Activated CD4-positive, alpha-beta memory T cell treated with anti-CD3 and anti-CD28 coated beads, Interleukin-2, amount 10 ng/mL, durations not matched to agents 7 days and 5 days (primary cell): ENCODE measurements at places on chromosomes 6 and 20. TPM values are rescaled to one million over a fixed set of nuclear protein-coding genes. Genes with fewer than 3 reads are reported as not detected.

GRCh38 chr6:134295953-134296553, 21.9 kb downstream of the SGK1 start:
- no peaks in the 10 kb centered on the region for H3K36me3 ChIP-seq
- no peaks in the 10 kb centered on the region for H3K27me3 ChIP-seq
- no peaks in the 10 kb centered on the region for H3K4me1 ChIP-seq

RBM12 gene
- total RNA-seq = 115 TPM

- no peaks in the 10 kb centered on the region for H3K27me3 ChIP-seq
- DNase-seq = no peak
- no peak overlapping the region for H3K27ac ChIP-seq
- no peak overlapping the region for H3K4me3 ChIP-seq
- H3K36me3 ChIP-seq = no peaks in the 10 kb centered on the region
These were observed 680.4 kb upstream of the MAP3K7 start for GRCh38 chr6:91267246-91267645.

VSTM2L gene
- total RNA-seq = 0.20 TPM

- H3K36me3 ChIP-seq = no peaks in the 10 kb centered on the region
- H3K27me3 ChIP-seq = peaks cover 7% of the 10 kb centered on the region
- H3K27ac ChIP-seq = no peak overlapping the region
- DNase-seq = no peak
- no peaks in the 10 kb centered on the region for H3K4me1 ChIP-seq
These were observed 81.1 kb upstream of the GPR6 start for GRCh38 chr6:109897025-109897424.

DNA sequence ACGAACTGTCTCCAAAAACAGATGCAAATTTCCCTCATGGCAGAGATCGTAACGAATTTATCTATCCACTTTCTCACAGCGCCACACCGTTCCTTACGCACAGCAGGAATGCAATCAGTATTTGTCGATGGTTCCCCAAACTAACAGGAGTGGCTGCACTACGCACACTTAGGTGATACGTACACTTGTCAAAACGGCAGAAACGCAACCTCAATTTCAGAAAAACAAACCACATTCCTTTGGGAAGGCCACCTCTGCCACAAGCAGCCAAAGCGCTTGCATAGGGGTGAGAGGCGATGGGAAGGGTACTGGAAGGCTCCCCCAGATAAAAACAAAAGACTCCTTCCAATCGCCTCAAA, 638 bp downstream of the MDN1 start:
- peak overlapping the region; percentile 89 for H3K27ac ChIP-seq
- no peak for DNase-seq
- no peaks in the 10 kb centered on the region for H3K27me3 ChIP-seq
- peaks cover 35% of the 10 kb centered on the region for H3K4me1 ChIP-seq

GRCh38 chr20:14838663-14839628, 501.5 kb upstream of the FLRT3 start:
- no peak overlapping the region for H3K4me3 ChIP-seq
- no peaks in the 10 kb centered on the region for H3K27me3 ChIP-seq
- no peaks in the 10 kb centered on the region for H3K36me3 ChIP-seq
- DNase-seq = no peak

RIMS1 gene
- not detected for total RNA-seq

FAM8A1 gene
- 14.1 TPM for total RNA-seq

SLC22A3 gene
- not detected for total RNA-seq

HCRTR2 gene
- not detected for total RNA-seq

- no peak for DNase-seq
- H3K27ac ChIP-seq = no peak overlapping the region
- H3K4me3 ChIP-seq = no peak overlapping the region
- H3K27me3 ChIP-seq = peaks cover 20% of the 10 kb centered on the region
These were observed 35.3 kb upstream of the APCDD1L start for GRCh38 chr20:58550275-58551059.

DNA sequence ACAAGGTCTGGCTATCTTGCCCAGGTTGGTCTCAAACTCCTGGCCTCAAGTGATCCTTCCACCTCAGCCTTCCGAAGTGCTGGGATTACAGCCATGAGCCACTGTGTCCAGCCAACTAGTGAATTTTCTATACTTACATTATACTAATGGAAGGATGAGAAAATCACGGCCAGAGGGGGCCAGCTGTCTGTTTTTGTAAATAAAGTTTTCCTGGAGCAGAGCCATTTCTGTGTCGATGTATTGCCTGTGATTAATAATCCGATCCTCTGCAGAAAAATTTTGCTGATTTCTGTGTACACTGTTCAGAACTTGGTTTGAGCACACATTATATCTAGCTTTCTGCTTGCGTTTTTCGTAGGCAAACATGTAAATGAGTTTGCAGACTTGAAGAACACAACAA, 28.8 kb downstream of the PTPRT start:
- no peaks in the 10 kb centered on the region for H3K4me1 ChIP-seq
- no peak for DNase-seq
- H3K27me3 ChIP-seq = no peaks in the 10 kb centered on the region
- H3K27ac ChIP-seq = no peak overlapping the region
- H3K4me3 ChIP-seq = no peak overlapping the region

DNA sequence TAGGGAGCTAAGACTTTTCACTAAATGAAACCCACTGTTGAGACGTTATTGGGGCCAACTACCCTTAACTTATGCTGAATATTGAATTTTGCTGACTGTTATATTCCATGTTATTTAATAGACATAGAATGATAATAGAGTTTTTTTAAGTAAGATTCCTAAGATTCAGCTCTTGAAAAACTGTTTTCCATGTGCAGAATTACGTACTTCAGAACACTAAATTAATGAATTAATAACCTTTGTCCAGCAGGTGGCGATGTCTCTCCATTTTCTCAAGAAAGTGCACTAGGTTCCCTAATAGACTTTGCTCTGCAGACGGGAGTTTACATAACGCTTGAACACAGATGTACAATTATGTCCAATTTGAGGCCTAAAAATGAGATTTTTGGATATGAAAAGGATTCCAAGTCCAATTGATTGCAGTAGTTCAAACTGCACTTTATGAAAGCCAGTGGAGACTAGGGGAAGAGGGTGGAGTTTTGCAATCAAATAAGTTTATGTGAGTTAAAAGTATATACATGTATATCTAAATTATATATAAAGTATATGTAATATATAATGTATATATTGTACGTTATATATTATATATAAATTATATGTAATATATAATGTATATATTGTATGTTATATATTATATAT, 282.1 kb downstream of the UST start:
- H3K27ac ChIP-seq = peak overlapping the region; percentile 71
- H3K36me3 ChIP-seq = peaks cover 23% of the 10 kb centered on the region
- H3K4me1 ChIP-seq = peaks cover 53% of the 10 kb centered on the region

DEFB124 gene
- not detected for total RNA-seq

GRCh38 chr20:9227896-9228615, 159.2 kb downstream of the PLCB4 start:
- DNase-seq = no peak
- H3K36me3 ChIP-seq = no peaks in the 10 kb centered on the region
- no peak overlapping the region for H3K27ac ChIP-seq
- H3K4me1 ChIP-seq = no peaks in the 10 kb centered on the region
- no peaks in the 10 kb centered on the region for H3K27me3 ChIP-seq

DNA sequence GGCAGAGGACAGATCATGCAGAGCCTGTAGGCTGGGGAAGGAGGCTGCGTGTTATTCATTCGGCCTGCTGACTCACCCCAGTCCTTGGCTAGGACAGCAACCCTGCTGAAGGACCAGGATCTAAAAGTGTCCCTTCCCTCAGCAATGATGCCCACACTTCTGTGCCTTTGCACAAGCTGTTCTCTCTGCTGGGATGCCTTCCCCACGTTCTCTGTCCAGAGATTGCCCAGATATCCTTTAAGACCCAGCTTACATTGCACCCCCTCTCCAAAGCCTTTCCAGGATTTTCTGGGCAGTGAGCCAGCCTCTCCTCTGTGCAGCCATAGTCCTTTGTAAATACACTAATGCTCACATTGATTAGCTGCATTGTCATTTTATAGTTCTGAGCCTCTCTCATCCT, 99.3 kb upstream of the CHD6 start:
- H3K27me3 ChIP-seq = peaks cover 6% of the 10 kb centered on the region
- no peaks in the 10 kb centered on the region for H3K4me1 ChIP-seq
- H3K27ac ChIP-seq = no peak overlapping the region
- no peaks in the 10 kb centered on the region for H3K36me3 ChIP-seq
- no peak overlapping the region for H3K4me3 ChIP-seq
- no peak for DNase-seq

LRRN4 gene
- not detected for total RNA-seq

- no peak for DNase-seq
- H3K27ac ChIP-seq = no peak overlapping the region
These were observed 11.9 kb downstream of the CUL9 start for GRCh38 chr6:43193929-43194328.

GRCh38 chr6:155263373-155264063, at the start of gene CLDN20:
TSS of gene CLDN20 (plus strand) at chr6:155264013. CDS start at chr6:155275720, 11,707 bp downstream.
- DNase-seq = no peak
- H3K27me3 ChIP-seq = no peaks in the 10 kb centered on the region
- peaks cover 10% of the 10 kb centered on the region for H3K4me1 ChIP-seq
- H3K36me3 ChIP-seq = peaks cover 30% of the 10 kb centered on the region

PRDM13 gene
- not detected for total RNA-seq

DNA sequence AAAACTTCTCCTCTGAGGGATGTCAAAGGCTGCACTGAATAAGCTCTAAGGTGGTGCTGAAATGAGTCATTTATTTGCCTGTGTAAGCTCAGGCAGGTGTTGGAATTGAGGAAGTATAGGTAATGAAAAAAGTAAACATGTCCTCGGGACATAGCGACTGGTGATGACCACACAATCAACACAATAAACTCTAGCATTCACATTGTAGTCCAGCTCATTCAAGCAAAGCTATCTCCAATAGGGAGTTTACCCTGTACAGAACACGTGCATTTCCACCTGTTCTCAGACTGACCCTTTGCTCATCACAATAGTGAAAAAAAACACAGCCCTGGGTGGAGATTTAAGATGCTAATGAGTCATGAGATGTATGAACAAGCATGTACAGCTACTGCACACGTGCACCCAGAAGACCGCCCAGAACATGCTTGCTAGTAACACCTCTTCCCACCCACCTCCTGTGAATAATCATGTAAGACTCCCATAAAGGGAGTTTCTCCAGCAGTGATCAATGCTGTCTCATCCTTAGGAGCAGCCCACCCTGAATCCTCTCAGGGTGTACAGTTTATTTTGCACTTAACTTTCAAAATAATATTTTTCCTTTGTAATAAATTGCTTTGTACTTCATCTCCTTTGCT, 33.0 kb upstream of the POU5F1 start:
- peak overlapping the region; percentile 86 for H3K4me3 ChIP-seq
- H3K36me3 ChIP-seq = peaks cover 39% of the 10 kb centered on the region
- DNase-seq = peak; percentile 58
- no peaks in the 10 kb centered on the region for H3K27me3 ChIP-seq
- H3K4me1 ChIP-seq = peaks cover 65% of the 10 kb centered on the region

GRCh38 chr6:7269816-7270215, 43.2 kb downstream of the SSR1 start:
- H3K27me3 ChIP-seq = no peaks in the 10 kb centered on the region
- H3K36me3 ChIP-seq = no peaks in the 10 kb centered on the region
- peak; percentile 9 for DNase-seq

ADTRP gene
- total RNA-seq = 5.5 TPM

PRELID3B gene
- 88.7 TPM for total RNA-seq

DNA sequence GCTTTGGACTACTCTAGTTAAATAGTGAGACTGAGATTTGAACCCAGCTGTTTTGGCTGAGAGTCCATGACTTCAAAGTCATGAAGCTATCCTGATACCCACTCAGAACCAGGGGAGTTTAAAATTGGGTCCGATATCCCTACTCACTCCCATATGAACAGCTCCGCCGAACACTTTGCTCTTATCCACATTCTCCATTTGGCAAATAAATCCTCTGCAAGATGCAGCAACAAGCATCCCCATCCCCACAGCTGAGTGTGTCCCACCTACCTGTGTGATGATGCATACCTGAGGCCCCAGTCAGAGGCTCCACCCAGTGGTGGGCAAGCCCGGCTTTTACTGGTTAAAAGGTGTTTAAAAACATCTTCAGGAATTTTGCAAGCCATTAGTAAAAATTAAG, 108.3 kb upstream of the SLC24A3 start:
- no peak overlapping the region for H3K27ac ChIP-seq
- no peak overlapping the region for H3K4me3 ChIP-seq
- H3K4me1 ChIP-seq = no peaks in the 10 kb centered on the region
- no peaks in the 10 kb centered on the region for H3K36me3 ChIP-seq
- no peaks in the 10 kb centered on the region for H3K27me3 ChIP-seq
- no peak for DNase-seq

CNKSR3 gene
- not detected for total RNA-seq

- peaks cover 23% of the 10 kb centered on the region for H3K36me3 ChIP-seq
- H3K27me3 ChIP-seq = no peaks in the 10 kb centered on the region
- no peak for DNase-seq
- no peak overlapping the region for H3K4me3 ChIP-seq
These were observed 9.6 kb downstream of the DSTN start for GRCh38 chr20:17579369-17580039.

CRNKL1 gene
- total RNA-seq = 21.8 TPM

TRIM31 gene
- total RNA-seq = not detected

CDSN gene
- total RNA-seq = not detected

RUNX2 gene
- 43.4 TPM for total RNA-seq

DNA sequence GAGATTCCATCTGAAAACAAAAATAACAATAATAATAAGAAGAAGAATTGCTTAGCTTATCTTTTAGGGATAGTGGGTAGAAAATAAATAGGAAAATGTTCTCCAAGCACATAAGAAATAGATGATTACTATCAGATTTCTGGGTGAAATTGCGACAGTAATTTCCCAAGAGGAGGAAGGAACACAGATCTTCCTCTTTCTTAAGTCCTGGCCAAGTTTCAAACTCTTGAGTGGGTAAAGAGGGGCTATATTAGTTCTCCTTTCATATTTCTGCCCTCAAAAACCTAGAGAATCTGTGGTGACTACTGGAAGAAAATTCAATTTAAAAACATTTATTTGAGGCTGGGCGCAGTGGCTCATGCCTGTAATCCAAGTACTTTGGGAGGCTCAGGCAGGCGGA, 63.7 kb downstream of the PHACTR2 start:
- no peak overlapping the region for H3K4me3 ChIP-seq
- no peaks in the 10 kb centered on the region for H3K27me3 ChIP-seq
- DNase-seq = no peak

DNA sequence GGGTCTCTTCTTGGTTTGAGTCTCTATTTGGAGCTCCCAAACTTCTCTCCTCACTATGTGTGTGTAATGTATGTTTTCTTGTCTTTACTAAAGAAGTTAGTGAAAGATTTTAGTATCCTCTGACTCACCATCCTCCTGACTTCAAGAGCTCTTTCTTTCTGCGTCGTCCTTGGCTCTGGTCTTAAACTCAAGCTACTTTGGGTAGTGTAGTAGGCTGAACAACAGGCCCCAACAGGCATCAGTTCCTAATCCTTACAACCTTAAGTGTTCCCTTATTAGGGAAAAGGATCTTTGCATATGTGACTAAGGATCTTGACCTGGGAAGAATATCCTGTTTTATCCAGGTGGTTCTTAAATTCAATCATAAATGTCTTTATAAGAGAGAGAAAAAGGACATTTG, 810.2 kb downstream of the MAFB start:
- no peak overlapping the region for H3K27ac ChIP-seq
- H3K4me3 ChIP-seq = no peak overlapping the region
- no peaks in the 10 kb centered on the region for H3K36me3 ChIP-seq
- H3K27me3 ChIP-seq = no peaks in the 10 kb centered on the region

GRCh38 chr6:12614456-12614855, 102.1 kb upstream of the PHACTR1 start:
- H3K4me1 ChIP-seq = no peaks in the 10 kb centered on the region
- H3K27me3 ChIP-seq = no peaks in the 10 kb centered on the region
- no peak overlapping the region for H3K27ac ChIP-seq

- no peak overlapping the region for H3K4me3 ChIP-seq
- no peak for DNase-seq
- peaks cover 13% of the 10 kb centered on the region for H3K27me3 ChIP-seq
- no peak overlapping the region for H3K27ac ChIP-seq
These were observed 61.8 kb upstream of the PLEKHG1 start for GRCh38 chr6:150537893-150538292.
